Brain microvascular endothelial cell (primary cell): ENCODE measurements at places on chromosomes 7 and 10.

GRCh38 chr7:121138262-121138933 is 149.9 kb downstream of the CPED1 start:
- DNase-seq: no peak

DNA sequence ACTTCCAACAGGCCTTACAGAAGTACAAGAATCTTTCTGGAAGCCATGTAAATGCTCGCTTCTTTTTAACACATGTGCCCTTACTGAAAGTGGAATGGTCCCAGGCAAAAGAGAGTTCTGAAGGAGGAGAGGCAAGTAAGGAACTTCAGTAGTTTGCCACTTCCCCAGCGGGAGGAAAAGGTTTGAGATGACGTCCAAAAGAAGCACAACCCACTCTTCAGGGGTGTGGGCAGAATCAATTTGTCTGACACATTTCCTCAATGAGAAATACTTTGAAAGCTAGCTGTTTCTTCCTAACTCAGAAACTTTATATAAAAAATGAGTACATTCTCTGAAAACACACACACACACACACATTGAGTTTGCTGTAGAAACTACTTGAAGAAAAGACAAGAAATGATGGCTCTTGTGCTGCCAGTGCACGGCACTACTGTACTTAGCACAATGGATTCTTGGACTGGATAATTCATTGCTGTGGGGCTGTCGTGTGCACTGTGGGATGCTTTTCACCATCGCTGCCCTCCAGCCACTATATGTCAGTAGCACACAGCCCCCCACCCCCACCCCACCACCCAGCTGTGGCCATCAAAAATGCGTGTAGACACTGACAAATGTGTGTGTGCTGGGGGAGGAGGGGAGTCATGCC is 183.0 kb downstream of the SRPK2 start:
- DNase-seq: no peak

GRCh38 chr10:111267673-111268072 is 190.8 kb downstream of the ADRA2A start:
- no peak for DNase-seq

DNA sequence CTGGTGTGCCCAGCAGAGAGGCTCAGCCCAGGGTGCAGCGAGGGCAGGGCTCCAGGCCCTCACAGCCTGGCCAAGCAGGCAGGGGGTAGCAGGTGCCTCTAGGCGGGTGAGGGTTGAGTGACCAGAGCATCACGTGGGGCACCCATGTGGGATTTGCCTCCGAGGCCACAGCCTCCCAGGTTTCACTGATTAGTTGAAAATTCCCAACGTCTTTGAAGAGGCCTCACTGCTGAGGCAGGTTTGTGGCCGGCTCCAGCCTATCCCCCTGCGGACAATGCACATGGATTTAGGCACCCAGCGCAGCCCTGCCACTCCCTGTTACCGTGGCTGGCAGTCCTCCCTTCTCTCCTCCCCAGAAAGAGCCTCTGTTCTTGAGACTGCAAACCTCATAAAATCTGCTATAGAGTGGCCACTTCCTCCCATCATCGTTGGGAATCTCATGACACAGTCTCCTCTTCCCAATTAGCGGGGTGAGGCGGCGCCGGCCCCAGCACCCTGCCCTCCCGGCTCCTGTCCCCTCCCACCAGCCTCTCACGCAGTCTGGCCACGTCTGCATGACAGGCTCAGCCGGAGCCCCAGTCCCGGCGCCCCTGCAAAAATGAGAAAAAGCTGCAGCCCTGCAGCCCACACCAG is 10.8 kb downstream of the MYL10 start:
- DNase-seq: no peak

DNA sequence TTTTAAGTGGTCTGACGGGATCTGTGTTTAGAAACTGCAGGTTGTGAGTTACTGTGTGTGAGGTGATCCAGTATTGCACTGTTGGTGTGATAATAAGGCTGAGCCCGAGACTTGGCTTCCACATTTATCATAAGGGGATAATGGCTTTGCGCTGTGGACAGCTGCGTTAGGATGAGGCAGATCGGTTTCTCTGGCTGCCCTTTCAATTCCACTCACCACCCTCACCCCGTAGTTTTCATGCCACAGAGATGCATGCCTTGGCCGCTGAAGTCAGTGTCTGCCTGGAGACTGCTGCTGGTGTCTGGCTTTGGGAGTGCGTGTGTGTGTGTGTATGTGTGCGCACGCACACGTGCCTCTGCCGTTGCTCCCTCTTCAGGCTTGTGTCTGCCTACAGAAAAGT is 273.0 kb downstream of the CCDC3 start:
- DNase-seq: no peak

DNA sequence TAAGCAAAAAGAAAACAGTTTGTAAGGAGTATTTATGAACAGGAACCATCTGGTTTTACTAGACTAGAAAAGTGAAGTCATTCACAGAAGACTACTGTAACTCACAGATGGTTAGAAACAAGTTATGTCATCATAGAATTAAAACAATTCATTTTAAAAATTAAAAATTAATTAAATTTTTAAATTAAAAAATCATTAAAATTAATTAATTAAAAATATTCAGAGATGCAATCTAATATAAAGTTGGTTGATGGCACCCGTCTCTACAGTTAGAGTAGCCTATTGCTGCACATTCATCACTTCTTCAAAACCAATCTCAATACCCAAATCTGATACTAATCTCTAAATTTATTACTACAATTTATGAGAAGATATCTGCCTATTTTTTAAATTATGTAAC is 454.8 kb upstream of the NUPR2 start:
- no peak for DNase-seq

DNA sequence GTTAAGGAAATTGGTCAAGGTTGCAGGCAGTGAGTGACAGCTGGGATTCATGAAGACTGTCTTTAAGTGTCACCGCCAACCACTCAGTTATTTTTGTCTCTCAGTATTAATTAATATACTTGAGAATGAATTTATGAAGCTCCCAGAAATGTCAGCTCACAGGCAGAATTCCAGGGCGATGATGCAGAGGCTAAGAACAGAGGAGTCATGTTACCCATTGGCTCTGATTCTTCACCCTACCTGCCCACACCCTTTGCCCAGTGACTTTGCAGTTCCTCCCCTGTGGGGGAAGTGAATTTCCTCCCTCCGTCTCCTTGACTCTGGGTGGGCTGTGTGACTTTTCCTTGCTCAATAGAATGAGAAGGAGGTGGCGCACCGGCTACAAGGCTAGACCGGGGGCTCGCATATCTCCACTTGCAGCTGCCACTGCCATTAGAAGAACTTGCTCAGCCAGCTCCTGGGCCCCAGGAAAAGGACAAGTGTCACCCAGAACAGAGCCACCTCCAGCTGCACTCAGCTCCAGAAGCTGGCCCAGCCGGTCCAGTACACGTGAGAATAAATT is 157.1 kb upstream of the PRKCQ start:
- DNase-seq: peak; percentile 14

- DNase-seq: no peak
Observed at GRCh38 chr7:91326516-91327199, 62.4 kb downstream of the FZD1 start.

DNA sequence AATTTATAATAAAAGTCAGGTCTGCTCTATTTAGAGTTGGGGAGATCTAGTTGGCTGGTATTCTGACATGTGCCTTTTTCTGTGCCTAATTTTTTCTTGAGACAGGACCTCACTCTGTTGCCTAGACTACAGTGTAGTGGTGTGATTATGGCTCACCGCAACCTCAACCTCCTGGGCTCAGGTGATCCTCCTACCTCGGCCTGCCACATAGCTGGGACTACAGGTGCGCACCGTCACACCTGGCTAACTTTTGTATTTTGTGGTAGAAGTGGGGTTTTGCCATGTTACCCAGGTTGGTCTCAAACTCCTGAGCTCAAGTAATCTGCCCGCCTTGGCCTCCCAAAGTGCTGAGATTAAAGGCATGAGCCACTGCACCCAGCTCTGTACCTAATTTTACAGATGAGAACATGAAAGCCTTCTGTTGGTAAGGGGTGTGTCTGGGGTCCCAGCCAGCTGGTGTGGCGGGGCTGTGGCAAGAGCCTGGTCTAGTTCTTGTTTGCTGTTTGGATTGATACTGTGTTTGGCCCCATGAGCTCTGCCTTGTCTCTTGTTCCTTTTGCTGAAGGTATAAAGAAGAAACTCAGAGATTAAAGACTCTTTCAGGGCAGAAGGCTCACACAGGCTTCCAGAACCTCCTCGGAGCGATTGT is 31.4 kb downstream of the POR start:
- no peak for DNase-seq

GRCh38 chr10:119655566-119656001 is 4.4 kb downstream of the BAG3 start:
- DNase-seq: peak; percentile 84

GRCh38 chr10:103479135-103479534 is at the start of gene CALHM3:
CALHM3 (minus strand) TSS chr10:103479240; CDS start chr10:103479032, 208 bp downstream.
- DNase-seq: no peak
